Hepatic stellate cell (primary cell): ENCODE measurements at places on chromosomes 3 and 15.
A peak's percentile ranks its signal among the peaks of the same experiment; 100 is the strongest.

GRCh38 chr15:29312387-29312786 lies 42.8 kb upstream of the NSMCE3 start:
- no peak for DNase-seq

DNA sequence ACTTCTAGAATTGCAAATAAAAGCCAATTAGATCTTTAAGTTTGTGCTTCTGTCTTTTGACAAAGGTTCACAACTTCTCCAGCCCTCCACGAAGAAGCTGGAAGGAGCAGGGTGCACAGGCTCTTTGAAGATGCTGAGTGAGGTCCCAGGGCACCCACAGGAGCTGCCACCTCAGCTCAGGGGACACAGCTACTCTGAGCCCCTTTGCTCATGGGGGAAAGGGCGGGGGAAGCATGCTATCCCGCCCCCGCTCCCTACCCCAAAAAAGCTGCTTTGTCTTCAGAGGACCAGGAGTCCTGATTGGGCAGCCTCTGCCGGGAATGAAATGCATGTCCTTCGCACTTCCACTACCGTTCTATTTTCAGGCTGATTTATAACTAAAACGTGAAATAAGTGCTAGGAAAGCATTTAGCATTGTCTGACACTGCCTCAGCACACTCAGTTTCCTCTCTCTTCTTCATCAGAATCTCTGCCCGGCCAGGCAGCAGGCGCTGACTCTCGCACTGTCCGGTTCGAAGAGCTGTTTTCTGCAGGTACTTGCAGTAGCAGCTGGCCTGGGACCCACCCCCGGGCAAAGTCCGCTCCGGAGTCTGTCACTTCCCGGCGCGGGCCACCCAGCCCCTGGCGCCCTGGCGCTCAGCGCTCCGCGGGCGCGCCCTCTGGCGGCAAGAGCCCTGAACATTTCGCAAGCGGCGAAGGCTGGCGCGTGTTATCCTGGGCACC lies 45.5 kb upstream of the KLHL25 start:
- peak; percentile 76 for DNase-seq

GRCh38 chr15:20346082-20346805 lies 195.4 kb downstream of the GOLGA6L6 start:
- peak; percentile 12 for DNase-seq

GRCh38 chr15:35208353-35208752 lies 123.3 kb upstream of the NANOGP8 start:
- DNase-seq: no peak

DNA sequence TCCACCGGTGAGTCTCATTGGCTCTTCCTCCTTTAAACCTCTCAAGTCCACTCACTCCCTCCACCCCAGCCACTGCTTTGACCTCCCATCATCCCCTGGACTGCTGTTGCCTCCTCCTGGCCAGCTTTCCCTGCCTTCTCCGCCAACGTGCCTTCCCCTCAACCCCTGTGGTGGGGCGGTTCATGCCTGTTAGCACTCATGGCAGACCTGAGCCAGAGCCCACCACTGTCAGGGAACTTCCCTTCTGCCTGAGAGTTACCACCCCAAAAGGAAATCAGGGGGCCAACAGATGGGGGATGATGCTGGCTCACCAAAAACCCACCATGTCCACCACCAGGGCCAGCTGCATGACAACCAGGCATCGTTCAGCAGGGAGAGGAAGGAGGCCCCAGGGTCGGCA lies 44.2 kb upstream of the SLC6A1 start:
- no peak for DNase-seq

GRCh38 chr3:72127844-72128243 lies 342.9 kb upstream of the PROK2 start:
- DNase-seq: no peak

DNA sequence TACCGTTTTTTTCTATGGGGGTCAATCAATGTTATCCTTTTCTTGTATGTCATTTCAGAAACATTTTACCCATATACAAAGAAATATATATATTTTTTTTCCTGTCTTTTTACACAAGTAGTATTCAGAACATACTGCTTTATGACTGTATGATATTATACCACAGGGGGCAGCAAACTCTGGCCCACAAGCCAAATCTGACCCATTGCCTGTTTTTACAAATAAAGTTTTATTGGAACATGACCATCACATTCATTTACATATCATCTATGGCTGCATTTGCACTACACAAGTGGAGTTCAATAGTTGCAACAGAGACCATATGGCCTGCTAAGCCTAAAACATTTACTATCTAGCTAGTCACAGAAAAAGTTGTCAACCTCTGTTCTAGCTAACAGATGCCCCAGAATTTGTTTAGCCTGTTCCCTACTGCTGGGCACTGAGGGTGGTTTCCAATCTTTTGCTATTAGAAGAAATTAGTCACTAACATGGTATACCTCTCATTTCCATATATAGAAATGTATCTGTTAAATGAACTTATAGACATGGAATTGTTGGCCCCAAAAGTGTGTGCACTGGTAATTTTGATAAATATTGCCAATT lies 57.7 kb downstream of the BFSP2 start:
- no peak for DNase-seq

- no peak for DNase-seq
These were observed 4.5 kb downstream of the PLXNB1 start for GRCh38 chr3:48425281-48425812.

DNA sequence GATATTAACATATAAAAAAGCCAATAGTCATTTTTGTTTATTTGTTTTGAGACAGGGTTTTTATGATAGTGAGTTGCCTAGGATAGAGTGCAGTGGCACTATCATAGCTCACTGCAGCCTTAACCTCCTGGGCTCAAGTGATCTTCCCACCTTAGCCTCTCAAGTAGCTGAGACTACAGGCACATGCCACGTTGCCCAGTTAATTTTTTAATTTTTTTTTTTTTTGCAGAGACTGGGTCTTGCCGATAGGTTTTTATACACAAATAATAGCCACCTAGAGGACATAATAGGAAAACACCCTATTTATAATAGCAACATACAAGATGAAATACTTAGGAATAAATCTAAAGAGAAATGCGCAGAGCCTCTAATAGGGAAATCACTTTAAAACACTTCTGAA lies 13.3 kb downstream of the EIF3J start:
- DNase-seq: peak; percentile 24

GRCh38 chr3:144391236-144391635 lies 419.6 kb downstream of the DIPK2A start:
- DNase-seq: no peak

DNA sequence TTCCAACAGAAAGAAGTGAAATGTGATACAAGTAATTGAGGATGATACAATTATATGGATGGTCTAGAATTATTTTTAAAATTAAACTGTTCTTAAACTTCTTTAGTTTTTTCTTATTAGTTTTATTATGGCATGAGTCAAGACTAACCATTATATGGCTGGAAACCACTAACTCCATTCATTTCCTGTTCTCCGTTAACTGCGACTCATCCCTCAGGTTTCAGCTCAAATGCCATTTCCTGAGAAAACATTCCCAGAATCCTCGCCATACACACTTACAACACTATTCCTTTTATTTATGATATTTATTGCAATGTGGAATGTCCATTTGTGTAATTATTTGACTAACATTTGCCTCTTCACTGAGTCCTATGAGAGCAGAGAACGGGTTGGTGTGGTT lies 394.1 kb downstream of the SOX2 start:
- DNase-seq: no peak

DNA sequence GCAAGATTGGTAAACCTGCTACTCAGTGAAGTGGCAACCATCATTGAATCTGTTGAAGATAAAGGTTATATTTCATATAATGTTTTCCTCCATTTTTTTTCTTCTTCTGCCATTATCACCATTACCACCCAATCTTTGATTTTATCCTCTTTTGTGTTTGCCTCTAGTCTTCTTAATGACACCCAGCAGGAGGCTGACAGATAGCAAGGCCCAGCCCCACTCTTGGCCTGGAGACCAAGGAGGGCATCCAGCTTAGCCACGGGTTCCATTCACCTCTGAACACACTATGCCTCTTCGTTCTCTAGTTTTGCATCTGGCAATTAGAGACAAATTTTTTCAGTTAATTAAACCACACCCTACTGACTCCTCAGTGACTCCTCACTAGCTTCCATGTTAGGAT lies 129.7 kb downstream of the TPRG1 start:
- no peak for DNase-seq

- no peak for DNase-seq
These were observed 52.4 kb downstream of the TBL1XR1 start for GRCh38 chr3:177144922-177145321.

- no peak for DNase-seq
These were observed 785.9 kb downstream of the GRM7 start for GRCh38 chr3:7646851-7647250.

DNA sequence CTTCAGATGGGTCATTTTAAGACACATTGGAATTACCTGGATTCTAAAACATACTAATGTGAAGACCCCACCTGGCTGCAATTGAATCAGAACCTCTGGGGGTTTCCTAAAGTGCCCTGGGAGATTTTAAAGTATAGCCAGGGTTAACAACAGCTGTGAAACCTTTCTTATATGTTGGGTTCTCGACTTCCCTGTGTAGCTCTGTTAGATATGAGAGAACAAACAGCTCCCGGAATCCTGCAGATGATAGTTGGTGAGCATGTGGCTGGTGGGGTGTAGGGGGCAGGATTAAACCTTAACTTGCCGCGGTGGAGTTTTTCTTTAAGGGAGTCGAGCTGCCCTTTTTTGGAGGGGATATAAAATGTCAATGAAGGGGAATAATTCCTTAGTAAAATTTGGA lies 12.1 kb downstream of the PLCL2 start:
- no peak for DNase-seq

- no peak for DNase-seq
These were observed 379.1 kb downstream of the MCTP2 start for GRCh38 chr15:94610485-94610884.

GRCh38 chr3:110267304-110267845 lies 804.2 kb upstream of the NECTIN3 start:
- DNase-seq: no peak

GRCh38 chr15:52414936-52415335 lies 113.7 kb downstream of the MYO5A start:
- no peak for DNase-seq

DNA sequence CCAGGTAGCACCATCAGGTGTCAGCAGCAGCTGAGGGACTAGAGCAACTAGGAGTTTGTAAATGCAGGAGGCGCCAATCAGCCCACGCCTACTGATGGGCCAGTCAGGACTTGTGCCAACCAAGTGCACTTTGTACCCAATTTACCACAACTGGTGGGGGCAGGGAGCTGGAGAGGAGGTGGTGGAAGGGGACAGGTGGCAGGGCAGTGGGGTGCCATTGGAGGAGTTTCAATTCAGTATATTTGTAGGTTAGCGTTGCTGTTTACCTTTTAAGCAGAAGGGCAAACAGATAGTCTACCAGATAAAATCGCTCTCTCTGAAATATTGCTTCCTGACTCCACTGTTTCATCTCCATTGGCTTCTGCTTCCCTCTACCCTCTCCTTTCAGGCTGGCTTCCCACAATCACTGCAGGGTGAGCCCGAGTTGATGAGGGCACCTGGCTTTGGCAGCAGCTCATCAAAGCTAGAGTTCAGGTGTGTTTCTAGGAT lies 75.7 kb downstream of the TRIM69 start:
- DNase-seq: no peak

- DNase-seq: no peak
These were observed 299.8 kb upstream of the CNTN4 start for GRCh38 chr3:1798711-1799405.

DNA sequence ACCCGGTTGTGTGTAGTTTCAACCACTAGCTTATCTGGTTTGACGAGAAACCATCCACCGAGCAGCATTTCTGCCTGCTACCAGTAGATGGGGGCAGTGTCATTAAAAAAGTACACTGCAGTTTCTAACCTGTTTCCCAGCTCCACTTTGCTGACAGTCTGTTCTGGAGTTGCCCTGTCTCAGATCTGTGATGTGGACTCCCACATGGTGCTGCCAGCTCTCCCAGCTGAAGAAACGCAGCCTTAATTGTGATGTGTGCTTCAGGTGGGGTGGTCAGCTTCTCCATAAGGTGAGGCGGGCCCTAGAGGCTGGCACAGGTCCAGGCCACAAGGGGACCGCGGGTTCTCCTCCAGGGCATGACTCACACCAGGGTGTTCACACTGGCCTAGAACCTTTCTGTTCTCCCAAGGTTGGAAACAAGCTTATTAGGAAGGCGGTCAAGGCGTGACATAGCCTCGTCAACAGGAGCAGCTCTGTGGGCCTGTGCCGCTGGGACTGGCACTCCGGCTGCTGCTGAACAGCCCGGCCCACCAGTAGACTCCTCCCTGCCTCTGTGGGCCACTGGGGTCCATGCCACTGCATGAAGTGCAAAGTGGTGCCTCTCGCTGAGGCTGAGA lies 2.9 kb upstream of the FAM43A start:
- DNase-seq: peak; percentile 87

GRCh38 chr3:10918011-10918410 lies 74.5 kb upstream of the SLC6A1 start:
- no peak for DNase-seq

GRCh38 chr3:116253511-116253910 lies 191.8 kb downstream of the LSAMP start:
- DNase-seq: no peak

GRCh38 chr15:59260090-59260489 lies 53.4 kb downstream of the LDHAL6B start:
- DNase-seq: no peak

DNA sequence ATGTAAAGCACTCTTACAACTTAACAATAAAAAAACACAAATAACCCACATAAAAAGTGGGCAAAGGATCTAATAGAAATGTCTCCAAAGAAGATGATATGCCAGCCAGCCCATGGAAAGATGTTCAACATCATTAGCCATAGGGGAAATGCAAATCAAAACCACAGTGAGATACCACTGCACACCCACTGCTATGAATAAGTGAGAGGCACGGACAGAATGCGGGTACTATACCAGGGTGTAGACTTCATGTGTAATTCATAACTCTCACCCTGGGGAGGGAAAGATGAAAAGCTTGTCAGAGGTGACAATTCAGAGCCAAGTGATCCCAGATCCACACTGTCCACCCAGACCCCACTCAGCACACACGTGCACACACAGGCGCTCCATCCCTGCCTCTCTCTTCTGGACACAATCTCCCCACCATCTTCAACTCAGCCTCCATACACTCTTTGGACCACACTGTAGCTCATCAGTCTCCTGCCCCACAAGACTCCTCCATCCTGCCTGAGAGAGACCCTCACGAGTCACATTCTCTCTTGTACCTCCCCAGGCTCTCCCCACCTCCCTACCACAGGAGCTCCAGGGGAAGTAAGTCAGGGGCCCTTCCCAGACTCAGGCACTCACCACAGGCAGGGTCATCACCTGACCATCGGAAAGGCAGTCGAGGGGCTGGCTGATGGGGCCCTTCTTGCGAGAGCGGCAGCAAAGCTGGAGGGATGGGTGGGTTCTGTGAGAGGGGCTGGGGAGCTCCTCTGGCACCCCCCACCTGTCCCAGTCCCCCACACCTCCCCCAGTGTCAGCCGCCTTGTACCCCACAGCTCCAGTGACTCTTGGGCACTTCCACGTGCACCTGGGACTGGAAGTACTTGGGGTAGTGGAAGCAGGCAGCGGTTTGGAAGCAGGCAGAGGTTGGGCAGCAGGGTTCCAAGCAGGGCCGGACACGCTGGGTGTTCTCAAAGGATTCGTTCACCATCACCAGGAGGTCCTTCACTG lies 21.3 kb downstream of the PLA2G4E start:
- DNase-seq: no peak
